Progenitor cell of endocrine pancreas (in vitro differentiated cells): ENCODE measurements at places on chromosomes 3 and 15. TPM values are rescaled to one million over a fixed set of nuclear protein-coding genes. Genes with fewer than 3 reads are reported as not detected.
A peak's percentile ranks its signal among the peaks of the same experiment; 100 is the strongest.

GRCh38 chr15:69104050-69104750 lies 56.2 kb upstream of the GLCE start:
- no peak for DNase-seq
- peaks cover 30% of the 10 kb centered on the region for H3K27me3 ChIP-seq
- no peaks in the 10 kb centered on the region for H3K36me3 ChIP-seq
- H3K4me1 ChIP-seq = peaks cover 7% of the 10 kb centered on the region
- no peak overlapping the region for H3K27ac ChIP-seq
- no peak overlapping the region for H3K4me3 ChIP-seq

DNA sequence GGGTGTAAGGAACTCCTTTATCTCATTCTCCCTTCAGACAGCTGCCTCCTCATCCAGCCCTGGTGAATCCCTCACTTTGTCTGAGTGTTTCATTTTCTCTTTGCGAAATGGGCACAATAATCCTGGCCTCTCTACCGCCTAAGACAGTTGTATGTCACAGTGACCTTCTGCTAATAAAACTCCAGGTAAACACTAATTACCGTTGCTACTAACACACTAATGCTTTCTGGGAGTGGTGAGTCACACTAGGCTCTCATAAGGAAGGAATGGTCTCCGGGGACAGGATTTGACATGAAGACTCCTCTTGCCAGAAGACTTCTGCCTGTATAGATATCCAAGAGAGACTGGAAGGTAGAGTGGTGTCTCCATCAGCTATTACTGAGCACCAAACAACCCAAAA lies 71.7 kb upstream of the SNRK start:
- H3K4me3 ChIP-seq = no peak overlapping the region
- H3K27me3 ChIP-seq = peaks cover 3% of the 10 kb centered on the region
- no peak for DNase-seq
- H3K36me3 ChIP-seq = no peaks in the 10 kb centered on the region
- peak overlapping the region; percentile 67 for H3K27ac ChIP-seq
- peaks cover 21% of the 10 kb centered on the region for H3K4me1 ChIP-seq

- no peak overlapping the region for H3K4me3 ChIP-seq
- peaks cover 2% of the 10 kb centered on the region for H3K4me1 ChIP-seq
- DNase-seq = no peak
- H3K27ac ChIP-seq = no peak overlapping the region
- peaks cover 15% of the 10 kb centered on the region for H3K36me3 ChIP-seq
Observed at GRCh38 chr3:126051234-126051633, 32.7 kb downstream of the SLC41A3 start.

GRCh38 chr3:23421811-23422516 lies 218.8 kb downstream of the UBE2E2 start:
- no peak for DNase-seq
- no peaks in the 10 kb centered on the region for H3K36me3 ChIP-seq
- peaks cover 3% of the 10 kb centered on the region for H3K4me1 ChIP-seq
- no peak overlapping the region for H3K27ac ChIP-seq
- H3K4me3 ChIP-seq = no peak overlapping the region

DNA sequence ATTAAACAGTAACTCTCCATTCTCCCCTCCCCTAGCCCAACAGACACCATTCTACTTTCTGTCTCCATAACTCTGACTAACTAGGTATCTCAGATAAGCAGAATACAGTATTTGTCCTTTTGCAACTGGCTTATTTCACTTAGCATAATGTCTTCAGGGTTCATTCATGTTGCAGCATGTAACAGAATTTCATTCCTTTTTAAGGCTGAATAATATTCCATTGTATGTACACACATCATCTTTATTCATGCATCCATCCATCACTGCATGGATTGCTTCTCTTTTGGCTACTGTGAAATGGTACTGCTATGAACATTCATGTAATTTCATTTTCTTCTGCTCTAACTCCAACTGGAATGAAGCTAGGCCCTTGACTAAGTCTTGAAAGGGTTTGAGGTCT lies 2.0 kb upstream of the PTPN23 start:
- H3K27me3 ChIP-seq = no peaks in the 10 kb centered on the region
- peaks cover 24% of the 10 kb centered on the region for H3K4me1 ChIP-seq
- peak overlapping the region; percentile 97 for H3K4me3 ChIP-seq
- H3K27ac ChIP-seq = peak overlapping the region; percentile 74

GRCh38 chr3:86785386-86785785 lies 205.6 kb downstream of the VGLL3 start:
- H3K27ac ChIP-seq = no peak overlapping the region
- H3K36me3 ChIP-seq = no peaks in the 10 kb centered on the region
- H3K27me3 ChIP-seq = no peaks in the 10 kb centered on the region
- DNase-seq = no peak

DNA sequence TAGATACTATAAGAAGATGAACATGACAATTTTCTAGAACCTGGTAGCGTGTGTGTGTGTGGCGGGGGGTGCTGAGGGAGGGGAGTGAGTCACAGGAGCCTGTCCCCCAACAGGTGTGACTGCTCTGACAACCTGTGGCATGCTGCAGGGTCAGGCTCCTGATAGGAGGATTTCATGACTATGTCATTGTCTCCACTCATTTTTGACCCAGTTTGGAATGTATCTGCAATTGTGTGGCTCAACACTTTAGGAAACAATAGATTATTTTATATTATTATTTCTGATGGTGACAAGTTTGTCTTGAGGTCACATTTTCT lies 9.3 kb upstream of the VILL start:
- no peaks in the 10 kb centered on the region for H3K27me3 ChIP-seq
- peaks cover 17% of the 10 kb centered on the region for H3K4me1 ChIP-seq
- peaks cover 20% of the 10 kb centered on the region for H3K36me3 ChIP-seq
- no peak for DNase-seq

DNA sequence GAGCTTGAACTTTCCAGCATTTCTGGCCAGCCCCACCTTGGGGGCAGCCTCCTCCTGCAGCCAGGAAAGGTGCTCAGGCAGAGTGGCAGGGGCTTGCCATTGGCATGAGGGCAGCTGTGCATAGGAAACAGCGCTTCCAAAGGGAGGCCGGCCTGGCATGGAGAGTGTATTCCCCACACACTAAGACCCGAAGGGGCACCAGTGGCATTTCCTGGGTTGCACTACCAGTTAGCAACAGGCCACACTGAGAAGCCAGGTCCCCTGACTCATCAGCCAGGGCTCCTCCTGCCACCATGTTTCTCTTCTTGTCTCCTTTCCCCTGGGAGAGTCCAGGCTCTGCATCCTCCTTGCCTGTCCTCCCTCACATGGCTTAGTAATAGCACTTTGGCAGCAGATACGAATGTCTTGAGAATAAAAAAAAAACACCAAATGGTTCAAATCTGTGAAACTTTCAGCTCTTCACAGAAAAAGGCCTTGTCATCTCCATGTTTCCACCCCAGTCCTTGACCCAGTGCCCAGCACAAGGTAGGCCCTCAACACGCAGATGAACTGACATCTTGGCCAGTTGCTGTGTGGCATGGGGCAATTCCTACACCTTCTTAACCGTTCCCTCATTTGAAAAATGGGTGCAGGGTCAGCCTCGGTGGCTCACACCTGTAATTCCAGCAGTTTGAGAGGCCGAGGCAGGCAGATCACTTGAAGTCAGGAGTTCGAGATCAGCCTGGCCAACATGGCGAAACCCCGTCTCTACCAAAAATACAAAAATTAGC lies 180.4 kb downstream of the SMAD6 start:
- no peaks in the 10 kb centered on the region for H3K36me3 ChIP-seq
- H3K4me3 ChIP-seq = no peak overlapping the region
- peaks cover 16% of the 10 kb centered on the region for H3K4me1 ChIP-seq
- H3K27ac ChIP-seq = peak overlapping the region; percentile 93

- H3K4me3 ChIP-seq = no peak overlapping the region
- H3K4me1 ChIP-seq = no peaks in the 10 kb centered on the region
Observed at GRCh38 chr3:127610105-127610504, 11.9 kb downstream of the MCM2 start.

DNA sequence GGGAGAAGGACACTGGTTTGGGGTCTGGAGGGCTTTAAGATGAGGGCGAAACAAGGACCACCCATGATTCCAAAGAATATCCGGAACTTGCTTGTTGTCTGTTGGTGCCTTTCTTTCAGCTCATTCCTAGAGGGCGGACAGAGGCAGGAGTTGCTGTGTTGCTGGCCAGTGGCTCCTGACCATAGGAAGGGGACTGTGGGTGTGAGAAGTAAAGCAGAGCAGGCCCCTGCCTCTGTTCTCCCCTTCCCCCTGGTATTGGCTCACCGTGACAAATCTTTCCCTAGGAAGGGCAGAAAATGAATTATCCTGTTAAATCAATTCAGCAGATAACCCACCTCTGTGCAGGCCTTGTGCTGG lies 89.1 kb downstream of the LIPC start:
- DNase-seq = no peak
- H3K27me3 ChIP-seq = peaks cover 19% of the 10 kb centered on the region
- H3K36me3 ChIP-seq = no peaks in the 10 kb centered on the region
- H3K27ac ChIP-seq = no peak overlapping the region

DNA sequence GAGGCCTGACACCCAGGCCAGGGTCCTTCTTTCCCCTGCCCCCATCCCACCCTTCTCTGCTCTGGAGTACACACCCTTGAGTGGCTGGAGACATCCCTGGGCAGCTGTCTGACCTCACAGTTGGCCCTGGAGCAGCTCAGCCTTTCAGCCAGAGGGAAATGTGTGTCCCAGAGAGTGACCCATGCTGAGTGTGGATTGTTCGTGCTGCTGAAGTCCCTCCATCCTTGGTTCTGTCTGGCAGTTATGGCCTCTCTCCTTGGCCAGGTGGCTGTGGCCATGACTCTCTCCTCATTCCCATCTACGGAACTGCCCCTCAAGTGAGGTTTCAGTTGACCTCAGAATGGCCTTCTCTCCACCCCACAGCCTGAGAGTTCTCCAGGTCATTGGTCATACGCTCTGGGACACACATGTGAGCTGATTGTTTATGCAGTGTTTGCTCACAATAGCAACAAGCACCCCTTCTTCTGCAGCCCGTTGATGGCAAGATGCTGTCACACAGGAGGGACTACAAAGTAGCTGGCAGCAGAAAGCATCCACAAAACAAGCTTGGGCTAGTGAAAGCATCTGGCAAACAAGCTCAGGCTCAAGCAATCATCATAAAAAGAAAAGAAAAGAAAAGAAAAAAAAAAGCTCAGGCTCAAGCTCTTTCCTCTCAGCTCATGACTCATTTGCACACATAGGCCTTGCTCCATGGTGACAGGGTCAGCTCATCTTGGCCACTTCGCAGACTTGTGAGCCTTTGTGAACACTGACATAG lies 55.3 kb upstream of the ITGA11 start:
- no peak overlapping the region for H3K4me3 ChIP-seq
- peaks cover 16% of the 10 kb centered on the region for H3K4me1 ChIP-seq
- no peak for DNase-seq

DNA sequence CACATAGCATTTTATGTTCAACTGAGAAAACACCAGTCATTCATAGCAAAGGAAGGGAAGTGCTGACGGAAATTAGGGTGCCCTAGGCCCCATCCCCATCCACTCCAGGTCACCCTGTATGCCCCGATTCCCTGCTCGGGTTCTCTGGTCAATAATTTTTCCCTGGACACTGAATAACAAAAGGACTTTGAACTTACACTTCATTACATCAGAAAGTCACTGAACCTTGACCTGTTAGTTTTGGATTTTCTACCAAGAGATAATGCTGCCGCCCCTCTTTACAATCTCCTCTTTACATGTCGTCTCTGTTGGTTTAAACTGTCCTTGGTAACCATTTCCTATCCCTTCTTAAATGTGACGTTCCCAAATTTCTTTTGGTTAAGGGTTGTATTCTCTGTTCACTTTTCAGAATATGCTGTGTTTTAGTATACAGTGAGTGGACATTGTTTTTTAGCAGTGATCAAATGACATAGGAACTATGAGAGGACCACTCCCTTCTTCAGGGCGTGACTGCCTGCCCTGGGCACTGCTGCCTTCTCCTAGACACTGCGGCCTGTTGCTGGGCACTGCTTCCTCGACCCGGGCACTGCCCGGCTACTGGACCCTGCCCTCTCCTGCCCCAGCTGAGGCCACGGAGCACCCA lies 13.6 kb upstream of the AHSG start:
- H3K4me3 ChIP-seq = no peak overlapping the region
- peaks cover 4% of the 10 kb centered on the region for H3K27me3 ChIP-seq
- no peak overlapping the region for H3K27ac ChIP-seq
- H3K4me1 ChIP-seq = peaks cover 24% of the 10 kb centered on the region
- DNase-seq = no peak

Gene GUCA1C
- not detected in 2 replicates for total RNA-seq

Gene ANKRD63
- not detected in 2 replicates for total RNA-seq

Gene PPCDC
- 16.5 and 18.0 TPM in 2 replicates for total RNA-seq
